AG10803 (cell line): ENCODE measurements at places on chromosomes 2 and 18.

GRCh38 chr2:105787376-105788318 lies 42.9 kb downstream of the NCK2 start:
- DNase-seq = no peak

GRCh38 chr2:229456091-229456490 lies 185.0 kb upstream of the PID1 start:
- no peak for DNase-seq

- no peak for DNase-seq
Measured at GRCh38 chr2:134432435-134432883, 178.6 kb downstream of the MGAT5 start.

- no peak for DNase-seq
Measured at GRCh38 chr2:137893145-137893544, 71.1 kb upstream of the HNMT start.

DNA sequence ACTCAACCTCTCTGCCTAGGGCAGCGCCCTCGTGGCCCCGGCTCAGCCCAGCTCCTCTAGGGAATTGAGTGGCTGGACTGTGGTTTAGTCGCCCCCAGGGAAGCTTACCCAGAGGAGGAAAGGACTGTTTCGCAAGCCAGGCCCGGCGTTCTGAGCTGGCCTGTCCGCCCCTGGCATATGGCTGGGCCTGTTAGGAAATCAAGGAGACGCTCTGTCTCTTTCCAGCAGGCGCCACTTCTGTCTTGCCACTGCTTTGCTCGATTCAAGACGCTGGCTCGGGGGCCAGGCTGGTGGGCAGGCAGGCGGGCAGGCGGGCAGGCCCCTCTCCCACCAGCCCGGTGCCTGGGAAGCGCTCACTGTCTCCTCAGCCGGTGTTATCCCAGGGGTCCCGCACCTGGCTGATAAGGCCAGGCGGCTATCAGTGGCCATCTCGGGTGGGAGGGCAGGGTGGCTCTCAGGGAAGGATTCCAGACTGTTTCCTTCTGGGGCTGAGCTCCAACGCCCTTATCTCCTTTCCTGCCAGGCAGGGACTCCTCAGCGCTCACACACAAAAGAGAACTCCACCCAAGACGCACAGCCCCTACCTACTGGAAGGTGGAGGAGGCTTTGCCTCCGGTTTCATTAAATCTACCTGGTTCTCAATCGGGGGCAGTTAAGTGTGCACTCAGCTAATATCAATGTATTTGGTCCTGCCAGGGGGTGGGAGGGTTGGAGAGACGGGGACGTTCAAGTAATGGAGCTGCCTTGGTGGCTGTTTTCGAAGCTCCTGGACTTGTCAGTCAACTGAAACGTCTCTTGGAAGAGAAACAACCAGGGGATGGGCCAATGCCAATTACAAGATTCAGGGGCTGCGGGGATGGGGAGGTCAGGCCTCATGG lies 109.1 kb downstream of the SMAD7 start:
- peak; percentile 74 for DNase-seq

GRCh38 chr2:229339618-229340017 lies 68.5 kb upstream of the PID1 start:
- DNase-seq = peak; percentile 85

DNA sequence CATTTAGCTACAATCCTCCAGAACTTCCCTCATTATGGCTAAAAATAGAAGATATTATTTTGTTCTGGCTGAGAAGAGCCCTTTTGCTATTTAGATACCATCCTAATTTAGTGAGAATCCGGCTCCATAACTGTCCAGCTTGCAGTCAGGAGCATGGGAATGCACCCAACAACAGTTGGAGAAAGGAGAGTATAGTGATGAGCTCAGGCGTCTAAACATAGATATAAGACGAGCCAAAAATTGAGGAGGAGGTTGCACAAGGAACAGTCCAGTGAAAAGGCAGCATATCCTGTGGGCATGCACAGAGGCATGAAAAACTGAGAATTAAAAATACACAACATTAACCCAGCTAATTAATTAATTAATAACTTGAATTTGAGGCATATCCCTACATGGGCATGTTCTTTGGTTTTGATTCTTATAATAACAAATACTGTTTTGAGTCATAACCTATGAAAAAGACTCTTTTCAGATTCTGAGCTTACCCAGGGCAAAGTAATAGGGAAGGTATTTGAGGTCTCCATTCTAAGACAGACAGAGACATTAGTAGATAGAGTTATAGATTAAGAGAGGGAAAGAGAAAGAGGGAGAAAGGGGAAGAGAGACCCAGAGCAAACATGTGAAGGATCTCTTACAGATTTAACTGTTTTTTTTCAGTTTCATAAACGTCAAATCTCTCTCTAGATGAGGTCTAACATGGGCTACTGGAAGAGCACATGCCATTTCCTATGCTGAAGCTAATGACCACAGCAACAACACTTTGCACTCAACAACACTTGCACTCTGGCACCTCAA lies 311.2 kb downstream of the OSR1 start:
- DNase-seq = no peak

DNA sequence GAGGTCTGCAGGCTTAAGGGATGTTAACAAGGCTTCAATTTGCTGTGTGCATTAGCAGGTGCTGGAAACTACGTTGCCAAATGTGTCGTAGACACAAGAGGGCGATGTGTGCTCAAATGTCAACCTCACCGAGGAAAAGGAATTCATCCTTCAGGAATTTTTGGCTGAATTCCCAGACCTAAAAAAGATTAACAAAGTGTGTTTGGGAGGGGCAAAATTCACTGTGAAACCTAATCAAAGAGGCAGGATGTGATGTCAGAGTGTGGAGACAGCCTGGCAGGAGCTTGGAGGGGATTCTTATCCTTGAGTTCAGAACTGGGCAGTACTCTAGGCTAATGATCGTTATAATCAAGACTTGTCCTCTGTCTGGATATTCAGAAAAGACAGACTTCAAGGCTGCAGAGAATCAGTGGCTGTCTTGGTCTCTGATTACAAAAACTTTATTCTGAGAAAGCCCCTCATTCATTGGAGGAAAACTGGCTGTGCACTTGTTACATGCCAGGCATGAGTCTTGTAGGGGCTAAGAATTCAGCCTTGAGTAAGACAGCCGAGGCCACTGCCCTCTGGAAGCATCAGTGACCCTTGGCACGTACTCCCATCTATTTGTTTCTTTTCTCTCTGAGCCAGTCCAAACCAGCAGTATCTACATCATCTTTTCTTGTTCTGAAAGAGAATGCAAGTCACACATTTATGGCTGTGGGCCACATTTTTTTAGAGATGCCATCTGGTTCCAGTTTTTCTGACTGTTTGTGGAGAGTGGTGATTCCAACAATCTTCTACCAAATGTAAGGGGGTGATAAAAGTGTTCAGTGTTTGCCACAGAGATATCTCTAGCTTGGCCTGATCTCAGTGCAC lies 18.7 kb upstream of the SCYGR1 start:
- peak; percentile 97 for DNase-seq

DNA sequence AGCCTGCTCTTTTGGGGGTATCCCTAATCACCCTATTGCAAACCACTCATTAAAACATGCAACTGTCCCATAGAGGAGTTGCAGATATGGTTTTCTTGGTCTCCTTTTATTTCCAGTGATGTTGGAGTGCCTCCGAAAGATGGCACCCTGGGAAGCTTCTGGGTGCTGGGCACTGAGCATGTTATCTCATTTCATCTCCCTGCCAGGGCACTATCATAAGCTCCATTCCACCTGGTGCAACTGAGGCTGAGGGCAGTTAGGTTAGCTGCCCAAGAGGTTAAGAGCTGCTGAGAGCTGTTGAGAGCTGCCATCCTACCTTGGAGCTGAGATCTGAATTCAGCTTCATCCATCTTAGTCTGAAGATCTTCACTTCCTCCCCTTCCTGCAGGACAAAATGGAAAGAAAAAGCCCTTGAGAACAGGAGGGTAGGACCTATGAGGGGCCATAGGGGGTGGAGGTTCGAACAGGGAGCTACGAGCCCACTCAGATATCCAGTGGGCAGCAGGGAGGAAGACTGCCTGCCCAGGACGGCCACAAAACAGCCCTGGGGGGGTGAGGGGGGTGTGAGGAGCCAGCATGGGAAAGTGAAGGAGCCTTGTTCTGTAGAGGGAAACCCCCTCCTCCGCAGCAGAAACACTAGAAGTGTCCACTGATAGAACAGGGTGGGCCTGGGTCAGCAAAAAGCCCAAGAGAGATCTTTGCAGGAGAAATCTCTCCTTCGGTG lies 202.5 kb downstream of the ZFP36L2 start:
- no peak for DNase-seq

- DNase-seq = peak; percentile 59
Measured at GRCh38 chr2:214410918-214411554, at the start of gene VWC2L. Gene VWC2L (plus strand): TSS chr2:214411054. CDS start chr2:214414194, 3,140 bp downstream.

GRCh38 chr2:73968357-73968937 lies 16.3 kb upstream of the TET3 start:
- no peak for DNase-seq

DNA sequence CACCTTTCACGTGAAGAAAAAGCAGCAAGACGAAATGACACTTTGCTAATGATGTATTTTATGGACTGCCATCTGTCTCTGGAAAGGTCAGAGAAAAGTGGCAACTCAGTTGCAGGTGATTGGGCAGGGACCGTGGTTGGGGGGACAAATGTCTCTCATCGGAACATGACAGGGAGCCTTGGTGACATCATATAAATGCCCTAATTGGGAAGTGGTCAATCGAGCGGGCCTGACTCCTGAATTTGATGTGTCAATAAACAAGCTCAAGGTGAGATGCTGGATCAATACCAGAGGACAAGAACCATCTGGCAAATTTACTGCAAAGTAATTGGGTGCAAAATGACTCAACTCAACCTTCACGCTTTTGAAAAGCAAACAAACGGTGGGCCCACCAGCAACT lies 151.9 kb upstream of the SKOR2 start:
- no peak for DNase-seq

GRCh38 chr18:74197705-74198341 lies 49.5 kb downstream of the TIMM21 start:
- DNase-seq = no peak

GRCh38 chr2:178330175-178331017 lies 120.6 kb downstream of the PRKRA start:
- no peak for DNase-seq

DNA sequence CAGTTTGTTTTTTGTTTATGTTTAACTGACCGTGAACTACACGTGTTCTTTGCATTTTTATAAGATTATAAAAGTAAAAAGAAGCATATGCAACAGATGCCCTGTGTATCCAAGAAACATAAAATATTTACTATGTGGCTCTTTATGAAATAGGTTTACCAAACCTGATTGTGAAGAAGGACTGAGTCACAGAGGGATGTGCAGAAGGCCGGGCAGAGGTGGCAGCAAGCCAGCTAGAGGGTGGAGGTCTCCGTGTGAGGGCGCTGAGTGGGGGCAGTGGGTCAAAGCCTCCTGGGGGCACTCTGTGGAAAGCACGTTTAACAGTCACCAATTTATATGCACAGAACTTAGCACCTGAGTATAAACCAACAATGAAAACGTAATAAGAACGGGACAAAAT lies 97.2 kb downstream of the TMEM18 start:
- no peak for DNase-seq

DNA sequence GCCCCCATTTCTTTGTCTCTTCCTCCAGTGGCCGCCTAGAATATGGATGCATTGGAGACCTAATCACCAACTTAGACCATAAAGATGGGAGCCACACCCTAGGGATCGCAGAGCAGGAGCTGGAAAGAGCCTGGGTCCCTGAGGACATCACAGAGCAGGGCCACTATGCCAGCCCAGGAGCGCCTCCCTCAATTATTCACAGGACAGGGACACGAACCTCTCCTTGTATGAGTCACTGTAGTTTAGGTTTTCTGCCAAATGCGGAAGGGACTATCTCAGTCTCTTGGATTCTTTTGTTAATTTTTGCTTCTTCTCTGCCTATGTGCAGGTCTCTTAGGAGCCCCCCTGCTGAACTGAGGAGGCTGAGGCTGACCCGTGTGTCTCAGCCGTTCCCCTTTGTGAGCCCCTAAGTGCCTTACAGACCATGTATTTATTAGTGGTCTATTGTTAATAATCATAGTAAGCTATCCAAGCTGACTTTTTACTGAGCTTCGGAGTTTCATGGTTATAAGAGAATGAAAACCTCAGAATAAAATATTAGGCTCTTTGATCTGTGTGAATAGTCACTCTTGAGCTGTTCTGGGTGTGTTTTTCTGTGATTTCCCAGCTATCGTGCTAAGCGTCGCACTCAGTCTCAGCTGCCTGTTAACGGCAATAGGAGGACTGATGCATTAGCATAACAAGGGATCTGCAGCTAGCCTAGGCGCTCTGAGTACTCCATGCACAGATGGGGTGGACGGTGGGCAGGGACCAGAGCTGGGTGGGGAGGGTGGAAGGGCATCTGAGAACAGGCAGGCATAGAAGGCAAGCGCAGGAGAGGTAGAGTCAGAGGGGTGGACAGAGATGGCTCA lies 12.7 kb upstream of the PTPN4 start:
- DNase-seq = no peak

DNA sequence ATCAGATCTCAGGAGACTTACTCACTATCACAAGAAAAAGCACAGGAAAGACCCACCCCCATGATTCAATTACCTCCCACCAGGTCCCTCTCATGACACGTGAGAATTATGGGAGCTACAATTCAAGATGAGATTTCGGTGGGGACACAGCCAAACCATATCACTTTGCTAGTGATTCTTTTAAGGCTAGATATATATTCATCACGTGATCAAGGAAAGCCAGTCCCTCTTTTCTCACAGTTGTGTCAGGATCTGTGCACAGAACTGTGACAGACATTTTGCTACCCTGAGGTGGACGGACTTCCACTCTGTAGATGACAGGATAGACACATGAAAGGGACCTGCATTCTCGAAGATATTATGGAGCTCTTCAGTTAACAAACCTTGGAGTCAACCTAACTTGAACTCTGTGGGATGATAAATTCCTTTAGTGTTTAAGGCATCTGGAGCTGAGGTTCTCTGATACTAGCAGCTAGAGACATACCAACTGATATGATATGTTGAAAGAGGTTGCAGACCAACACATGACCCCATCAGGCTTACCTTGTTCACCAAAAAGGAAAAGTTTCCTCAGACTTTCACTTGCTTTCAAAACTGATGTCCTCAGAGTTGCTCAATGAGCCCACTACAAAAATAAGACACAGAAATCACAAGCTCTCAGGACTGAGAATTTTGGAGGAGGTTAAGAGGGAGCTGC lies 66.3 kb upstream of the SCG2 start:
- peak; percentile 21 for DNase-seq

- no peak for DNase-seq
Measured at GRCh38 chr2:71689393-71689792, 236.0 kb downstream of the DYSF start.

- DNase-seq = no peak
Measured at GRCh38 chr2:100248044-100248330, 74.3 kb downstream of the LONRF2 start.

DNA sequence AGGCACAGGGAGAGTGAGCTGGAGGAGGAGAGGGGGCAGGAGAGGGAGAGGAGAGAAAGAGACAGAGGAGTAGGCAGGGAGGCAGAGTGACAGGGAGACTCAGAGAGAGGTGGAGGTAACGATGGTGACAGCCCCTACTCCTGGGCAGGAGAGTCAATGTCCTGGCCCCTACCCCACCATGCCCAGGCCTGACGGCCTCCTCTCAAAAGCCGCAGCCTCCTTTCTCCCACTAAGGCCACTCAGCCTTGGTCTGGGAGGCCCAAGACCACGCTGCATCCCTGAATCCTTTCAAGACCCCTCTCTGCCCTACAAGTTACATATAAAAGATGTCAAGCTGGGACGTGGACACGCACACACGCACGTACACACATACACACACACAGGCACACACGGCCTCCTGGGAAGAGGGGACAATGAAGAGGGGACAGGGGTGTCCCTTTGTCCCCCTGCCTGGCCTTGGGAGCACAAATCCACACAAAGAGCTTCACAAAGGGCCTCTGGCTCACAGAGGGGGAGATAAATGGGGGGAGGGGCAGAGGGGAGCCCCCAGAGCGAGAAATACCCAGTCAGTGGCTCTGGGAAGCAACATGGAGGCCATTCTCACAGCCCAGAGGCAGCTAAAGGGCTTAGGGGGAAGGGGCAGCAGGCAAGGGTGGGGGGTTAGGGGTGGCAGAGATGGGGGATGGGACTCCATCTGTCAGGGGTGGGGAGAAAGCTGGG lies 19.5 kb upstream of the TNS1 start:
- DNase-seq = no peak
